Progenitor cell of endocrine pancreas (in vitro differentiated cells): ENCODE measurements at places on chromosomes 7 and 10. TPM values are rescaled to one million over a fixed set of nuclear protein-coding genes. Genes with fewer than 3 reads are reported as not detected.

- H3K4me1 ChIP-seq, result peaks cover 11% of the 10 kb centered on the region
- H3K4me3 ChIP-seq, result no peak overlapping the region
- no peak for DNase-seq
- H3K27ac ChIP-seq, result peak overlapping the region; percentile 38
- peaks cover 3% of the 10 kb centered on the region for H3K27me3 ChIP-seq
These were observed 915.4 kb upstream of the AUTS2 start for GRCh38 chr7:68682910-68683309.

- no peak overlapping the region for H3K27ac ChIP-seq
These were observed 21.1 kb downstream of the SCART1 start for GRCh38 chr10:133474665-133475424.

GRCh38 chr7:31825576-31825975, 138.6 kb downstream of the PPP1R17 start:
- H3K36me3 ChIP-seq, result no peaks in the 10 kb centered on the region
- peaks cover 2% of the 10 kb centered on the region for H3K4me1 ChIP-seq
- no peak for DNase-seq
- peaks cover 8% of the 10 kb centered on the region for H3K27me3 ChIP-seq

- no peak for DNase-seq
- no peaks in the 10 kb centered on the region for H3K27me3 ChIP-seq
- no peak overlapping the region for H3K4me3 ChIP-seq
- H3K4me1 ChIP-seq, result peaks cover 38% of the 10 kb centered on the region
- peak overlapping the region; percentile 4 for H3K27ac ChIP-seq
- peaks cover 22% of the 10 kb centered on the region for H3K36me3 ChIP-seq
These were observed 225.7 kb upstream of the AOAH start for GRCh38 chr7:36949711-36950600.

DNA sequence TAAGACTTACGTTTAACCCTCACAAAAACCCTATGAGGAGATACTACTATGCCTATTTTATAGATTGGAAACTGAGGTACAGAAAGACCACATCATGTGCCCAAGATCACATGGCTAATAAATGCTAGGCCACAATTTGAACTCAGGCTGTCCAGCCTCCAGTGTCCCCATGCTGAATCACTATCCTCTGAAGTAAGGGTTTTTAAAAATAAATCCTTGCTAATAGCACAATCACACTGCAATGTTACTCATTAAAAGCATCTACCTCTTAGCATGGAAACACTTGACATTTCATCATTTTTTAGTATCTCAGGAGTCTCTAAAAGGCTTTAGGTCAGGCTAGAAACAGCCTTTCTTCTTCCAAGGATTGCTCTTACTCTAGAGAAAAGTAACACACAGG, 50.0 kb upstream of the PPP1R3C start:
- no peak overlapping the region for H3K27ac ChIP-seq
- peaks cover 27% of the 10 kb centered on the region for H3K27me3 ChIP-seq
- DNase-seq, result no peak
- H3K4me1 ChIP-seq, result peaks cover 17% of the 10 kb centered on the region

- H3K36me3 ChIP-seq, result no peaks in the 10 kb centered on the region
- H3K27ac ChIP-seq, result no peak overlapping the region
- no peak for DNase-seq
- H3K4me1 ChIP-seq, result peaks cover 14% of the 10 kb centered on the region
These were observed 26.0 kb downstream of the HSPA12A start for GRCh38 chr10:116716381-116716780.

- peaks cover 24% of the 10 kb centered on the region for H3K36me3 ChIP-seq
- DNase-seq, result no peak
- H3K4me3 ChIP-seq, result no peak overlapping the region
- H3K4me1 ChIP-seq, result no peaks in the 10 kb centered on the region
- no peak overlapping the region for H3K27ac ChIP-seq
- H3K27me3 ChIP-seq, result no peaks in the 10 kb centered on the region
These were observed 35.6 kb upstream of the ATP6V0A4 start for GRCh38 chr7:138833596-138833995.

- peak overlapping the region; percentile 91 for H3K4me3 ChIP-seq
- peak overlapping the region; percentile 97 for H3K27ac ChIP-seq
- no peaks in the 10 kb centered on the region for H3K27me3 ChIP-seq
- H3K4me1 ChIP-seq, result peaks cover 14% of the 10 kb centered on the region
These were observed 814 bp downstream of the RUFY2 start for GRCh38 chr10:68406111-68406814.

DNA sequence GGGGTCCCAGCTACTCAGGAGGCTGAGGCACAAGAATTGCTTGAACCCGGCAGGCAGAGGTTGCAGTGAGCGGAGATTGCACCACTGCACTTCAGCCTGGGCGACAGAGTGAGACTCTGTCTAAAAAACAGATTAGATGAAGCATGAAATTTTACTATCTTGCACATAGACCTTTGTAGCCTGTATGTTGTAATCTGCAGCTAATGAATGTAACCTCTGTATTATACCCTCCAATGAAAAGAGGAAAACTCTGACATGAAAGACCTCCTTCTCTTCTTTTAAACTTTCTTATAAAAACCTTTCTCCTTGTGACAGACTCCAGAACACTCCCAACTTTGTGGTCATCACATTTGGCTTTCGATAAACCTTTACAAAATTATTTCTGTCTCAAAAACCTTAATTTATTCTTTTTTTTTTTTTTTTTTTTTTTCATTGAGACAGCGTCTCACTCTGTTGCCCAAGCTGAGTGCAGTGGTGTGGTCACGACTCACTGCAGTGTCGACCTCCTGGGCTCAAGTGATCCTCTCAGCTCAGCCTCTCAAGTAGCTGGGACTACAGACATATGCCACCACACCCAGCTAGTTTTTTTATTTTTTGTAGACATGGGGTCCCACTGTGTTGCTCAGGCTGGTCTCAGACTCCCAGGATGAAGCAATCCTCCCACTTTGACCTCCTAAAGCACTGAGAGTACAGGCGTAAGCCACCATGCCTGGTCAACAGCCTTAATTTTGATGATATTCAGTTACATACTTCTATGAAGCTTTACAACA, 97.4 kb downstream of the SVOPL start:
- H3K36me3 ChIP-seq, result no peaks in the 10 kb centered on the region
- peaks cover 35% of the 10 kb centered on the region for H3K4me1 ChIP-seq
- no peaks in the 10 kb centered on the region for H3K27me3 ChIP-seq
- no peak for DNase-seq

DNA sequence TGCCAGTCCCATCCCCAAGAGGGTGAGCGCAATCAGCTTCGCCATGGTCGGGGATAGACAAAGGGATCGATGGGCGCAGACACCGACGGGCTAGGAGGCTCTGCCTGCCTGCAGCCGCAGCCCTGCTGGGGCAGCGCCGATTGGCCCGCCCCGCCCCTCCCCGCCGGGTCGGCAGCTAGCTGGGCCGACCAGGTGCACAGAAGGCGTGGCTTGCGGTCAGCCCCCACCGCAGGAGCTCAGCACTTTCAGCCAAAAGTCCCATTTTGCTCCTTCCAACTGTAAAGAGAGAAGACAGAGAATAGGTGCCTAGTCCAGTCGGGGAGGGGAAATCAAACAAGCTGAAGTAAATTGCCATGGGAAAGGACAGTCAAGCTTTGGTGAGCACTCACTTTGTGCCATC, at the start of gene PON1:
Gene PON1, minus strand, starts transcription at position 102 of the 400 bp plus-strand sequence. Its CDS starts 57 bp downstream, at position 45.
- H3K4me1 ChIP-seq, result no peaks in the 10 kb centered on the region
- DNase-seq, result peak; percentile 14
- no peaks in the 10 kb centered on the region for H3K36me3 ChIP-seq
- H3K27me3 ChIP-seq, result peaks cover 21% of the 10 kb centered on the region
- H3K27ac ChIP-seq, result peak within 1 kb of the TSS; percentile 29

DNA sequence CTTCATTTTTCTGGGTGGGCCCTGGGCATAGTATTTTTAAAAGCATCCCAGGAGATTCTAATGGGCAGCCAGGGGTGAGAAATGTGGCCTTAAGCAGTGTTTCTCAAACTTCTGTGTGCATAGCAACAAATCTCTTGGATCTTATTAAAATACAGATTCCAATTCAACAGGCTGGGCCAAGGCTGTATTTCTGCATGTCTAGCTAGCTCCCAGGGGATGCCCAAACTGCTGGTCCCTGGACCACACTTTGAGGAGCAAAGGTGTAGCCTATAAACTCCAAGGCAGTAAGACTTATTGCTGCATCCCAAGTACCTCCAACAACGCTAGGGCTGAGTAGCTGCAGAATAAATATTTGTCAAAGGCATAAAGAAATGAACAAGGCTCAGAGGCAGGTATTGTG, 292.9 kb upstream of the ZMIZ1 start:
- H3K27me3 ChIP-seq, result no peaks in the 10 kb centered on the region
- H3K4me1 ChIP-seq, result peaks cover 45% of the 10 kb centered on the region
- no peak for DNase-seq
- H3K27ac ChIP-seq, result no peak overlapping the region
- H3K36me3 ChIP-seq, result no peaks in the 10 kb centered on the region

- H3K27me3 ChIP-seq, result peaks cover 19% of the 10 kb centered on the region
- H3K36me3 ChIP-seq, result no peaks in the 10 kb centered on the region
- H3K4me3 ChIP-seq, result no peak overlapping the region
- no peak for DNase-seq
These were observed 36.3 kb downstream of the DRGX start for GRCh38 chr10:49359349-49360270.

DNA sequence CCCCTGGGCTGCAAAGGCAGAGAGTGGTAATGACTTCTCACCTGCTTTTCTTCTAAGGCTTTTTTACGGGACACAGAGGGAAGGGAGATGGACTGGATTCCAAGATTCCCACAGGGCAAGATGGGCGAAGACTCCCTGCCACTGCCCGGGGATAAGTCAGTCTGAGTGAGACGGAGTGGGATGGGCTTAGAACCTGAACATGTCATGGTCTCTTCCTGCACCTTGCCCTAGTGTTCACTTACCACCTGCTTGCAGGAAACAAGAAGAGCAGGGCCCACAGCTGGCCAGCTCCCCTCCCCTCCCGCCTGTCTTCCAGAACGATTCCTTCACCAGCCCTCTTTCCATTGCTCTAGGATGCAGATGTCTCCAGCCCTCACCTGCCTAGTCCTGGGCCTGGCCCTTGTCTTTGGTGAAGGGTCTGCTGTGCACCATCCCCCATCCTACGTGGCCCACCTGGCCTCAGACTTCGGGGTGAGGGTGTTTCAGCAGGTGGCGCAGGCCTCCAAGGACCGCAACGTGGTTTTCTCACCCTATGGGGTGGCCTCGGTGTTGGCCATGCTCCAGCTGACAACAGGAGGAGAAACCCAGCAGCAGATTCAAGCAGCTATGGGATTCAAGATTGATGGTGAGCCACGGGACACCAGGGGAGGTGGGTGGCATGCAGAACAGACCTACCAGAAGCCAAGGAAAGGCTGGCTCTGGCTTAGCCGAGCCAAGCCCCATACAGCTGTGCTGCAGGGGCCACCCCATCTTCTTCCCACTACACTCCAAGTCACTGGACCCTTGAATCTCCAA, 1.3 kb downstream of the SERPINE1 start:
- DNase-seq, result no peak
- no peak overlapping the region for H3K4me3 ChIP-seq
- H3K27ac ChIP-seq, result no peak overlapping the region
- peaks cover 35% of the 10 kb centered on the region for H3K27me3 ChIP-seq
- no peaks in the 10 kb centered on the region for H3K36me3 ChIP-seq

DNA sequence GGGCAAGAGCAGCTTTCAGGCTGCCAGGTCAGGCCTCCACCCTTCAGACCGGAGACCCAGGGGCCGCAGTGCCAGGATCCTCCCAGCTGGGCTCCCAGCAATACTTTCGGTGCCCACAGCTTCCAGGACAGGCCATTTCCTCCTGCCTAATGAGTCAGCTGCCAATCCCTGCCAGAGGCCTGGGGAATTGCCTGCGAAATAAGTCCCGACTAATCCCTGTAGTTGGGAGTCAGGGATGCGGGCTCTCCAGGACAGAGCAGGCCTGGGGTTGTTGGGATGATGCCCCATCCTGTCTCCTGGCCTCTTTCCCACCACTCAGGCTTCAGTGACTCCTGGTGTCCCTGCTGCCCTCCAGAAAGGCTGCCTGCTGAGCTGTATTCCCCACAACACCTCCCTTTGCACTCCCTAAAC, 143.5 kb upstream of the UNC5B start:
- no peak overlapping the region for H3K27ac ChIP-seq
- no peak for DNase-seq
- H3K4me1 ChIP-seq, result no peaks in the 10 kb centered on the region

DNA sequence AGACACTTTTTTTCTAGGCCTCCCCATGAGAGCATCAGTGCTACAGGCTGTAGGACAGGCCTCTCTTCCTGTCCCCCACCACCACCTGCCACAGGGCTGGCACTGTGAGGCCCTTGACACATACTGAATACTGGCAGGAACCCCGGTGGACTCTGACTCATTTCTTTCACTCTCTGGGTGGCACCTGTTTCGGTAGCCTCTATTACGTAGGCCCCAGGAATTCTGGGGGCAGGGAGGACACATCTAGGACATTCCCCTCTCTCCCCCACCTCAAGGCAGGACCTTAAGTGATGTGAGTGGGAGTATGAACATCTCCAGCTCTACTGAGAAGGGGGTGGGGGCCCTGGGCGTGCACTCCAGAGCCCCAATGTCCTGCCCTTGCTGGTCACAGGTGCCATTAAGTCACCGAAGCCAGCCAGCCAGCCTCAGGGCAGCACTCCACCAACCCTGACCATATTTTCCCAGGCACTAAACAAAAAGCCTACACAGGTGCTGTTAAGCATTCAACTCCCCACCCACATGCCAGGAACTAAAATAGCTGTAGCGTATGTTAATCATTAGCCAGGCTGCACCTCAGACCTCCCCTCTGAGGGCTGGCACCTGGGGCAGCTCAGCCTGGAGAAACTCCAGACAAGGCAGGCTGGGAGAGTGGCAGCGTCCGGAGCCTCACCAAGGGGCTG, 8.9 kb downstream of the ANXA11 start:
- peak overlapping the region; percentile 17 for H3K4me3 ChIP-seq
- DNase-seq, result peak; percentile 63
- H3K27ac ChIP-seq, result peak overlapping the region; percentile 97
- H3K27me3 ChIP-seq, result no peaks in the 10 kb centered on the region
- peaks cover 7% of the 10 kb centered on the region for H3K36me3 ChIP-seq

DNA sequence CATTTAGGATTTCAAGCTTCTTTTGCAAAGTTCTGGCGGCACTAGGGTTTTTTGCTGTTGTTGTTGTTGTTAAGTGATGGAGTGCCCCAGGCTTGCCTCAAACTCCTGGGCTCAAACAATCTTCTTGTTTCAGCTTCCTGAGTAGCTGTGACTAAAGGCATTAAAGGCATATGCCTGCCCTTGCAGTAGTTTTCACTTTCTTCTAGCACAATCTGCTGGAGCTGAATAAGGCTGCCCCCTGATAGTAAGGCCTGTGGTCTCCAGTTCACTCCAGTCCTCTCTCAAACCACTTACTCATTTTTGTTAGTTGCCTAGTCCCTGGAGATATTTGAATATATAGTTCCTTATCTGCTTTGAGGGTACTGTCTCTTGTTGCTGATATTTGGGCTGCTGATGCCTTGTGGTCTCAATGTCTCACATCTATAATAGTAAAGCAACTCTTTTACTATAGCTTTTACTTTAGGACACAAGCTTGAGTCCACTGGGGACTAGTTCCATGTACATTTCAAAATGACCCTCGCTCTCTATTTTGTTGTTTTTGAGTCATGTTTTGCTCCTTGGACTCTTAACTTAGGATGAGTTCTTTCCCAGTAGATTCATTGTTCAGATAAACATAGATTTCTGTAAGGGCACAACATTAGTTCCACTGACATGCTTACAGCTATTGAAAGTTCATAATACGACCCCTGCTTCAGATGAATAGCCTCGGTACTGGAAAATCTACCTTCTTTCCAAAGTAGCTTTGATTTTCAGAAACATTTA, 25.5 kb downstream of the PHF14 start:
- peak overlapping the region; percentile 23 for H3K27ac ChIP-seq
- H3K27me3 ChIP-seq, result no peaks in the 10 kb centered on the region
- H3K4me3 ChIP-seq, result no peak overlapping the region
- DNase-seq, result no peak
- H3K4me1 ChIP-seq, result peaks cover 1% of the 10 kb centered on the region

The LRWD1 gene
- total RNA-seq, result 27.7 and 31.8 TPM in 2 replicates

The CTAGE8 gene
- total RNA-seq, result 7.2 and 8.9 TPM in 2 replicates

The DIP2C gene
- 26.3 and 27.2 TPM in 2 replicates for total RNA-seq

The HOXA11 gene
- not detected in 2 replicates for total RNA-seq

The GALNT17 gene
- total RNA-seq, result 3.9 and 4.9 TPM in 2 replicates

The RADIL gene
- total RNA-seq, result 1.8 and 2.0 TPM in 2 replicates

The ADAM12 gene
- 1.8 and 5.2 TPM in 2 replicates for total RNA-seq

The TAS2R60 gene
- not detected in 2 replicates for total RNA-seq
